Suppressor macrophage treated with lipopolysaccharide for 1 hour (primary cell): ENCODE measurements at places on chromosomes 1 and 21.

DNA sequence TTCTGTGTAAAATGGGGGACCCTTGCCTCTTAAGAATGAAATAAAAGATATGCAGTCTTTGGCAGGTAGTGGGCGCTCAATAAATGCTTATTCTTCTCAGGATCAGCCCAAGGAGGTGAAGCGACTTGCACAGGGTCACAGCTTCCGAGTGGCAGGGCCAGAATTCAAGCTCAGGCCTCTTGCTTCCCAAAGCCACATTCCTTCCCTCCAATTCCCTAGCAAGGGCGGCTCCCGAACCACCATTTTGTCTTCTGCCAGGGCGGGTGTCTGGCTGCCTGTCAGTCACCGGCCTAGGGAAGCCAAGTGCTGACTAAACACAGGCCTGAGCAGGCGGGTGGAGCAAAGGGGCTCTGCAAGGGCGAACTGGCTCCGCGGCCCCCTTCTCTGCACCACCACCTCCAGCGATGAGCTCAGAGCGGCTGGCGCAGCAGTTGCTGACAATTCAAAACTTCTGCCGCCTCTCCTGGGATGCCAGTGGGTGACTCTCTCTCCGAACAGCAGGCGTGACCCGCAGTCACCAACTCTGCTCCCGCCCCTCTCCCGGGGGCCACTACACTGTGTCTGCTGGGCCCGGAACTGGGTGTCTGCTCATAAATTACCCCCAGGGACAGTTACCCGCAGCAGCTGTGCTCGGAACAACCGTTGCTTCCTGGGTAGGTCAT is 10.8 kb downstream of the GPR3 start:
- DNase-seq, result peak; percentile 78

DNA sequence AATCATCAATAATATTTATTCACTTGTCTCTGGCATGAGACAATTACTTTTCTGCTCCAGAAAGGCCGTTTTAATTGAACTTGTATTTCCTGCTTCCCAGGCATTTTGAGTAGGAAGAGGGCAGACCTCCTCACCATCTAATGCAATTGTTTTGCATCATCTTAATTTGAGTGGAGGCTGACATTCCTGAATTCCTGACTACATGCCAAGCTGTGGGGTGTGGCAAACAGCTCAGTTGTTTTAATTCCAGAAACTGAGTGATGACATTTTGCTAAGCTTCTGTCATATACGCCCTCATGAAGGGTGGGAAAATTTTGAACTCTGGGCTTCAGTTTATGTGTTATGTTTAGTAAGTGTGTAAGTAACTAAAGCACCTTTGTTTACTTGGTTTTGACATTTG is 125.4 kb upstream of the USP25 start:
- no peak for DNase-seq

- DNase-seq, result no peak
Measured at GRCh38 chr1:4561205-4561604, 93.2 kb upstream of the AJAP1 start.

DNA sequence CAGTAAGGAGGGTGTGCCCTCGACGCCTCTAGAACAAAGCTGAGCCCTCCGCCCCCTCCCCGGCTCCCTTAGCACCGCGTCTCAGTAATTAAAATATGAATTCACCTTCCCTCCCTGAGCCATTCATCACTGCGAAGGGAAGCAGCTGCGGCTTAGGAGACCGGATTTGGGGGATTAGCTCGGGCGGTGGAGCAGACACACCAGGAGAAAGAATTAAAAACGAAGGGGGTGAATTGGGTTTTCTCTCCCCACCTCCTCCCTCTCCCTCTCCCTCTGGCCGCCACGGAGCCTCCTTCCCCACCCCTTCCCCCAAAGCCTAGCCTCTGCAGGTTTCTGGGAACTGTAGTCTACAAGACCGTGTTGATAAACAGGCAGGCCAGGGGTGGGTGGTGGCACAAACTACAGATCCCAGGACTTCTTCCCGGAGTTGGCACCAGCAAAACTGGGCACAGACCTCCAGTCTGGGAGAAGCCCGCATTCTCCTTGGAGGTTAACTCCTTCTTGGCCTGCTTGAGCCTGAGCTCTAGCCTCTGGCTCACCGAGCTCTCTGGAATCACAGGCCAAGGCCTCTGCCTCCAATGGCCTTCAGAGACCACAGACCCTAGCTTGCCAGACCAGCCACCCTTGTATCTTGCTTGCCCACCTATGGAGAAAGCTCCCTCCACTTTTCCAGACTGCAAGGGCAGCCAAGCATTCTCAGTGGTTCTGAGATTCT is 10.8 kb downstream of the BLACAT1 start:
- DNase-seq, result no peak

DNA sequence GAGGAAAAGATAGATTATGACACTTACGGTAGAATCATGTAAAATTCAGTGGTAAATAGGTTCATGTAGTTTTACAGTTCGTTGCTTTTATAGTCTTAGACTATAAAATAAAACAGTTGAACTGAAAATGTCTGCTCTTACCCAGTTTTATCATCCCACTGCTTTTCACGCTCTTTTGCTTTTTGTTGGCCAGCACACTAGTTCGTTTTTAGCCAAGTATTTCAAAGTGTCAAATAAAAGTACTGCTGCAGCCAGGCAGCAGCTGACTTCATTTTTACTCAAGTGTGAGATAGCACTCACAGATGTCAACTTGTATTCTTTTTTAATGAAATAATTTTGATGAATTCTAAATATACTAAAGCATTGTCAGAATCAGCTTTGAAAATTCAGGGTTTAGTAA is 18.5 kb upstream of the BTG3 start:
- DNase-seq, result no peak

DNA sequence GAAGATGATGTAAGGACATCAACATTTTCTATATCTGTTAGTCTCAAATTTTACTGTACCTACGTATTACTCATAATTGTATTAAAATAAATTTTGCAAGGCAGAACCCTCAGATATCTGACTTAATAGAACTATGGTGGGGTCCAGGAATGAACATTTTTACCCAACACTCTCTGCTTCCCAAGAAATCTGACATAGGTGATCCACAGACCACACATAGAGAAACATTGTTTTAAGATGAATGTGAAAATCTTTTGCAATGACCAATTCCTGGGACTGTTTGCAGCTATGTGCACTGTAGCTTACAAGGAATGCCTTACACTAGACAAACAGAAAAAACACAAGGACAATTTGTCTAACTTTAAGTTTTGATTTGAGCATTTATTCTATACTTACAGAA is 645.6 kb upstream of the ADGRL2 start:
- no peak for DNase-seq

DNA sequence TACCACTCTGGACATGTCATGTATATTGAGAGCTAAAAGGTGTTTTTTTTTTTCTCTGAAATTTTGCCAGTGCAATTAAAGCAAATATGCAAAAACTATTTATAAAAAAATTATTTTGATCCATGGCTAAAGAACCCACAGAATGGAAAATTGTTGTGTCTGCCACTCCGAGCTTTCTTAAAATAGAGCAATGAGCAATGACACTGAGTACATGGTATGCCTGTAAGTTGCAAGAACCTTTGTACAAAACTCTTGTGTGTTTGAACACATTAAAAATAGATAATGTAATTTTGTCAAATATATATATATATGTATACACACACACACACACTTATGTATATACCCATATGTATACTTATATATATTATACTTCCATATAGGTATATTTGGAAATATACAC is 1530.9 kb upstream of the B3GALT2 start:
- DNase-seq, result no peak

DNA sequence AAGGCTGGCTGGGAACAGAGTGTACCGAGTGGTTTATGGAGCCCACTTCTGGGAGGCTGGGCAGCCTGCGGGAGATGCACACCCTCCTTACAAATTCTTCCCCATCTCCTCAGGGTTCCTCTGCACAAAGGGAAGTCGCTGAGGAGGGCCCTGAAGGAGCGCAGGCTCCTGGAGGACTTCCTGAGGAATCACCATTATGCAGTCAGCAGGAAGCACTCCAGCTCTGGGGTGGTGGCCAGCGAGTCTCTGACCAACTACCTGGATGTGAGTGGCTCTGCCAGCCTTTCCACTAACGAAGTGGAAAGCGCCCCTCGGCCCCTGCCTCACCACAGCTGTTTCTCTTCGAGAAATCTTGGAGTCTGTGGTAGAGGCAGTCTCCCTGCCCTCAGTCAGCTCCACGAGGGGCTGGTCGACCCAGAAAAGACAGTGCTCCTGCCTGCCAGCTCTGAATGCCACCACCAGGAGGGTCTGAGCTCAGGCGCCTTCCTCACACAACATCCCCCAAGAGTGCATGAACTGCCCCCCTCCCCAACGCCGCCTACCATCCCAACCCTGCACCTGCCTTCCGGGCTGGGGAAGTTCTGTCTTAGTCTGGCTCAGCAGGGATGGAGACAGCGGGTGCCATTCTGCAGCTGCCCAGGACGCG is 31.8 kb downstream of the PROK1 start:
- peak; percentile 49 for DNase-seq

- DNase-seq, result no peak
Measured at GRCh38 chr1:101027194-101027772, 1.7 kb upstream of the DPH5 start.

GRCh38 chr1:240194120-240194519 is 102.4 kb downstream of the FMN2 start:
- no peak for DNase-seq

DNA sequence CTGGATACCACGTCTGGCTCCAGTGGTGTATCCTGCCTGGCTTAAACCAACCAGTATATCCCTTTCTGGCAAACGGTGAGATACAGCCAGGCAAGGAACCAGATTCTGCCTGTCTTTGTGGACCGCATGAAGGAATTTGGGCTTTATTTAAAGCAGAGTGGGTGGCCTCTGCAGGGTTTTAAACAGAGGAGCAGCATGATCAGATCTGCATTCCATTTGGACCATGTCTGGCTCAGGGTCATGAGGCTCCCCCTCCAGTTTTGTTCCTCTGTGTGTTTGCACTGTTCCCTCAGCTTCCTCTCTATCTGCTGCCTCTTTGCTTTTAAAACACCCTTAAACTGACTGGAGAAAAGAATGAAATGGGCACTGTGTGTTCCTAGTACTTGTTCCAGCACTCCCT is 195.0 kb downstream of the GIPC2 start:
- no peak for DNase-seq

DNA sequence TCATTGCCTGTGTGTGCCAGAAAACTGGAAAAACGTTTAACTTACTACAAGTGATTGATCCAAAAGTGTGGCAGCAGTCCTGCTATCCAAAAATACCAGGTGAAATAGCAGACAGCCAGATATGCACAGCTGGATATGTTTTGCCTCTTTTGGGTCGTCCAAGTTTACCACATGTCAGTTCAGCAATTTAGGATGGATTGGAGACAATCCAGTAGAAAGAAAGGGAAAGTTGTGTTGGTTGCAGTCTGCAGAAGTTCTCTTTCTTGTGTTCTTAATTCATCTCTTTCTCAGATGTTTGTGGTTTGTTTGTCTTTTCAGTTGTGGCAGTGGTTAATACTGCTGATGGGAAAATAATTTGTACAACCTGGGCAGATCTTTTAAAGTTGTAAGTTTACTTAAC is 645.0 kb downstream of the PTPRC start:
- no peak for DNase-seq

DNA sequence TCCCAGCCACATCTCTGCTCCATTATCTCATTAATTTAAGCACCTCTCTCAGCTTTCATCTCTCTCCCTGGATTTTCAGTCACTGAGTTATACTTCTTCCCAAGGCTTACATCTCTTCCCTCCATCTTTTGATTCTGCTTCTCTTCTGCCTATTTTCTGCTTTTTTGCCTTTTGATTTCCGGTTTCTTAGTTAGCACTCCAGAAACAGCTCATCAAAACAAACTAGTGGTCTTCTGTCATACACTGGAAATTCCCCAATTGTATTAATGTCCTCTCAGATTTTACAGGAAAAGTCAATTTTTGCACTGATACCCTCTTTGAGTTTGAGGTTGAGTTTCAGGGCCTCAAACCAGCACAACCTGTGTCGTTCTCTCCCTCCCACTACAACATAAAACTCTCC is 1.5 kb downstream of the LCE3E start:
- DNase-seq, result no peak

- no peak for DNase-seq
Measured at GRCh38 chr1:44999232-44999631, 11.9 kb downstream of the HECTD3 start.

DNA sequence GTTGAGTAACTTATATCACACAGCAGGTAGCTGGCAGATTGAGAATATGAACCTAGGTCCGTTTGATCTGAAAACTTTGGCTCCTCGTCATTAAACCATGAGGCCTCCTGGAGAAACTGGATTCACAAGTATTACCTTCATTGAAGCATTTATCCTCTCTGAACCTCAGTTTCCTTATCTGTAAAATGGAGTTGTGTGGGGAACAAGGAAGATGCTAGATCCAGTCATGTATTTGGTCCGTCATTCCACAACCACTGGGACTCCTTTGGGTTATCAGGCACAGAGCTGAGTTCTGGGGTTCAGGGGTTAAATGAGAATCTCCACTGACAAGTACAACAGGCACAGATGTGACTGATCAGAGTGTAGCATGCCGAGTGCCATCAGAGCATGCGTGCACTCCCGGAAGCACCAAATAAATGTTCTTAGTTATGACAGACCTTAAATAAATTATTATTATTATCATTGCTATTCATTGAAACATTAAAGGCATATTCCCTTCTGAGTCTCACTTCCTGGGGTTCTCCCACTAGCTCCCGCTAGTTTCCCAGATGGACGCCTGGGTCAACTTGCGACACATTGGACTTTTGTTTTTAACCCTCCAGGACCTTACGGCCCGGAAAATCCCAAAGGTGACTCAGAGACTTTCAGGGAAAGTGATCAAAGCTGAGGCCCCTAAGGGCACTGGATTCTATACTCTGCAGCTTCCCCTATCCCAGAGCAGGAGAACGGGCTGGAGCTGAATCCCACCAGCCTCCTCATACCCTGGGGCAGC is 130.6 kb downstream of the PLPP3 start:
- peak; percentile 89 for DNase-seq

DNA sequence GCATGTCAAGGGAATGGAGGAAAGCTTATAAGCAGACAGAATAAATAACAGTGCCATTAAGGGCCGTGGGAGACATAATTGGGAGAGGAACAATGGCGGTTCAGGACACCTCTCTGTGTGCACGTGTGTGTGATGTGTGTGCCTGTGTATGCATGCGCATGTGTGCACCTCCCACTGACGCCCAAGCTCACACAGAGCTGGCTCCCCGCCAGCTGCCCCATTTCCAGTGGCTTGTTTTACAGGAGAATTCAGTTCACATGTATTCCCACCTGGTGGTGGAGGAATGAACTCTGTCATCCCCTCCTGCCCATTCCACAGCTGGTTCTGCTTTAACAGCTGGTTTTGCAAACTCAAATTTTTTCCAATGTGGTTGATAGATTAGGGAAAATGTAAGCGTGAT is 262.2 kb downstream of the AJAP1 start:
- DNase-seq, result no peak

GRCh38 chr1:151251656-151252470 is 2.7 kb upstream of the PSMD4 start:
- peak; percentile 85 for DNase-seq
